ENCODE measurements at places on chromosomes 1 and 21.

DNA sequence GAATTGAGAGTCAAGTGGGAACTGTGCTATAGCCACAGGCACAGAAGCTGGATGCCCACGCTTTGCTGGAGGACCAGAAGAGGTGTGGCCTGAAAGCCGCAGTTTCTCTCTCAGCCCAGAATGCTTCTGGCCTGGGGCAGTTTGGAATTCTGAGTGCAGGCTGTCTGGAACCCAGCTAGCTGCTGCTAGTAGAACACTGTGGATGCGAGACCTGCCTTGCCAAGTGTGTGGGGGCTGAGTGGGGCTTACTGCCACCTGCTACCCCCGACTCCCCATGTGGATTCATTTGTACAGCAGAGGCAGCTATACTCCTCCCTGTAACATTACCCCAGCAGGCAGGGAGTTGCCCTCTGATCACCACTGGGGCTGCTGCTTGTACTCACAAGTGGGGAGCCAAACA is 12.2 kb downstream of the ADAMTS1 start:
- no peak for DNase-seq

- DNase-seq, result no peak
Measured at GRCh38 chr1:53396573-53397268, 62.5 kb upstream of the DMRTB1 start.

- DNase-seq, result peak; percentile 26
Measured at GRCh38 chr1:1421147-1421906, at the start of gene ANKRD65. ANKRD65 (minus strand) TSS chr1:1421276; CDS start chr1:1421005, 271 bp downstream.

DNA sequence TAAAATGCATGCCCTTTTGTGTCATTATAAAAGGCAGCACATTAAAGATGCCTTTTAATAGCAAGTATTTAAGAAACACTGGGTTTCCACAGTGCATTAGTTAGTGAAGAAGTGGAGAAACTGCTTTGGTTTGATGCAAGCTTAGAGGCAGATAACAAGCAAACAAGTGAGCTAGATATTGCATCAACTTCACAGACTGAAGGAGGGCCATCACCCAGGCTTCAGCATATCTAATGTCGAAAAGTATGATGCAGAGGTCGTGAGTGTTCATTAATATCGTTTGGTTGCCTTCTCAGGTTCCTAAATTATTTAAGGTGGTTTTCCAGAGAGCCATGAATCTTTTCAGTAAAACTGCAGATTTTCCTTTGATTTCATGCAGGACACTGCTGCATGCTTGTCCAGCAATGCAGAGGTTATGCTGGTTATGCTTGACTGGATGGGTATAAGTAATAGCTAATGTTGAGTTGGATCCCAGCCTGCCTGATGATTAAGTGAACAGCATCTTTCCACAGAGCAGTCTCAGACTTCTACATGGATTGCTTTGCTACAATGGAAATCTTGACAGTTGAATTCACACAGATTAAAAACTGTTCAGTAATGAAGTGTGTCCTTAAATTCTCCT is 69.7 kb upstream of the IPO9 start:
- DNase-seq, result no peak

- DNase-seq, result peak; percentile 4
Measured at GRCh38 chr1:170200621-170201397, 55.0 kb downstream of the NTMT2 start.

GRCh38 chr1:208326033-208326432 is 81.8 kb upstream of the PLXNA2 start:
- DNase-seq, result no peak

DNA sequence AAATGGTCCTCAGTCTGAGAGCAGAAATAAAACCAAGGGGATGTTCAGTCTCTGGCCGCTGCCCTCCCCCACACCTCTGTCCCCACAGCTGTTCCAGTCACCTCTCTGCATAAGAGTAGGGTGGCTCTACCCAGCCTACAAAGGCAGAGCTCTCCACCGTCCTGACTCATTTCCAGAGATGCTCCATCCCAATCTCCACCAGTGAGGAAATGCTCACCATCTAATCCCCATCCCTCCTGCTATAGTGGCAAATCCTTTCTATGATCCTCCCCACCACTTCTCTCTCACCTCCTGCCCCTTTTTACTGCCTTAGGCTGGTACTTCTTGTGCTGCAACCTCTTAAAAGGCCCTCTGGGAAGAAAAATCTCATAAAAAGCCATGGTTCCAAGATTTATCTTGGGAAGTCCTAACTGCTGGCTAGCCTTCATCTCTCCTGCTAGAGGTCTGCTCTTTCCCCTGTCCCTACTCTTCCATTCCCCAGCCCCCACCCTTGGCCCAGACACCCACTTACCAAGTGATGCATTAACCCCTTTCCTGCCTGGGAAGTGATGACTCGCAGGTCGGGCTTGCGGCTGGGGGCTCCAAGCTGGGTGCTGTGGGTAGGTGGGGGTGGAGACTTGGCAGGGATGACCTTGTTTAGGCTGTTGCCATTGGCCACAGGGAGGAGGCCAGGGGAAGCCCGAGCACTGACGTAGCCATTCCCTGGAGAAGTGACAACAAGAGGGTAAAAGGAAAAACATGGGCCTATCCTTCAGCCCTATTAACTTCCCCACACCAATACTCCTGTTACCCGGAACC is 23.9 kb downstream of the MEF2D start:
- no peak for DNase-seq

GRCh38 chr1:91924146-91924545 is 25.1 kb upstream of the BRDT start:
- DNase-seq, result no peak

DNA sequence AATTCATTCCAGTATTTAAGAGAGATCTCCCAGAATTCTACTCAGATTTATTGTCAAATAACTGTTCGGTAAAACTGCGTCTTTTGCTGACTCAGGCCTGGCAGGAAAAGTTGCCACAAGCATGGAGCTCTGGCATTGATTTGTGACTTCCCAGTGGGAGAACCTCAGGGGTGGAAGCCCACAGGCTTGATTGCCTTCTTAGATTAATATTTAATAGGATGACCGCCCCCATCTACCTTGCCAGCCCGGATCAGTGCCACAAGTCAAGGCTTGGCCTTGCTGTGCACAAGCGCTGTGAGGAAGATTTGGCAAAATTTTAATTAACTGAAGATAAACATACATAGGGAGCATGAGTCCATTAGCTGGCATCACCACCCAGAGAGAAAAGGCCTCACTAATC is 93.5 kb downstream of the LRIG2 start:
- DNase-seq, result no peak

- no peak for DNase-seq
Measured at GRCh38 chr1:182664296-182664695, 20.1 kb downstream of the RGS8 start.

GRCh38 chr1:5709976-5710375 is 282.2 kb downstream of the NPHP4 start:
- DNase-seq, result no peak

GRCh38 chr1:6181347-6181770 is 1.2 kb upstream of the CHD5 start:
- DNase-seq, result no peak

Data from frontal cortex (tissue), 4 donors.